Skin of body (tissue), 3 donors: ENCODE measurements at places on chromosomes 5 and 9. TPM values are rescaled to one million over a fixed set of nuclear protein-coding genes. Genes with fewer than 3 reads are reported as not detected.

GRCh38 chr5:167352801-167353200 is 938.6 kb upstream of the WWC1 start:
- no peak for DNase-seq

SLC34A1 gene
- not detected for total RNA-seq

NR5A1 gene
- not detected for total RNA-seq

- no peak for DNase-seq
Observed at GRCh38 chr9:116208417-116209232, 55.0 kb downstream of the PAPPA start.

PCDHB2 gene
- total RNA-seq, result 3.1 TPM

- peak; percentile 62 for DNase-seq
Observed at GRCh38 chr5:123756318-123756665, 244.3 kb downstream of the CSNK1G3 start.

SH3GL2 gene
- 0.20 TPM for total RNA-seq

TMEM215 gene
- 0.39 TPM for total RNA-seq

GRCh38 chr5:2220741-2221140 is 338.0 kb upstream of the IRX4 start:
- no peak for DNase-seq

- DNase-seq, result no peak
Observed at GRCh38 chr5:68688547-68688946, 405.3 kb upstream of the SLC30A5 start.

- DNase-seq, result no peak
Observed at GRCh38 chr9:36590231-36590630, 17.5 kb downstream of the MELK start.

WDR38 gene
- total RNA-seq, result not detected

DNA sequence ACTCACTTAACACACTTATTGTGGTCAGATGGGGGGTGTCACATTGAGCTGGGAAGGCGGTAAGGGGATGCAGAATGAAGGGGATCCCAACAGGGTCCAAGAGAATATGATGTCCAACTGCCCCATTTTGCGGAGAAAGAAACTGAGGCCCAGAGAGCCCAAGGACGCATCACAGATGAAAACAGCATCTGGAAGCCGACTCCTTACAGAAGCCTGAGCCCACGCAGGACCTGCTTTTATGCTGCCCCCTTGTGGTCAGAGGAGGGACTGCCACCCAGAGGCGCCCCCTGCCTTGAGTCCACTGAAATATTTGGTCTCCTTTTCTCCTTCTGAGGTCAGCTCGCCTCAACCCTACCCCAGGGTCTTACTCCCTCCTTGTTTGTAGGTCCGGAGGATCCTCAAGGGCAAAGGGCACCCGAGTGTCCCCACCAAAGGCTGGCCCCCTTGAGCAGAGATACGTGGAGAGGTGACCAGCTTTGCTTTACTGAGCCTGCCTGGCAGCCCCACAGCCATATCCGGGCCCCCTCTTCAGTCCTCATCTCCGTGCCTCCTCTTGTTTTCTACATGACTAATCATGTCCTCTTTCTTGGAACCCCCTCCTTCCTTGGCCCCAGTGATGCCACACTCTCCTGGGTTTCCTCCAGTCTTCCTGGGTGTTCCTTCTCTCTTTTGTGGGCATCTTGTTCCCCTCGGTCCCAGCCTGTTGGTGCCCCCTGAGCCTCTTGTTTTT is 30.0 kb upstream of the TTLL11 start:
- DNase-seq, result peak; percentile 16

DNA sequence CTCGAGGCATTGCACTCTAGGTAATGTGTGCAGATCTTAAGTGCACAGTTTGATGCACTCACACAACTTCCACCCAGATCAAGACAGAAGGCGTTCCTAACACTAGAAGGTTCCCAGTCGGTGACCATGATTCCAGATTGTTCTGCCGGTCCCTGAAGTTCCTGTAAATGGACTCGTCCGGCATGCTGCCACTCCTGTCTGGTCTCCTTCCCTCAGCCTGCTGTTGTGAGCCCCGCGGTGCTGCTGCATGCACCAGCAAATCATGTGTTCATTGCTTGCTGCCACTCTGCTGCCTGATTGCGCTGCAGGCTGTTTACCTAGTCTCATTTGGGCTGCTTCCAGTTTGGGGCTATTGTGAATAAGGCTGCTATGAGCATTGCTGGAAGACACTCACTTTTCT is 11.5 kb downstream of the STKLD1 start:
- no peak for DNase-seq

DNA sequence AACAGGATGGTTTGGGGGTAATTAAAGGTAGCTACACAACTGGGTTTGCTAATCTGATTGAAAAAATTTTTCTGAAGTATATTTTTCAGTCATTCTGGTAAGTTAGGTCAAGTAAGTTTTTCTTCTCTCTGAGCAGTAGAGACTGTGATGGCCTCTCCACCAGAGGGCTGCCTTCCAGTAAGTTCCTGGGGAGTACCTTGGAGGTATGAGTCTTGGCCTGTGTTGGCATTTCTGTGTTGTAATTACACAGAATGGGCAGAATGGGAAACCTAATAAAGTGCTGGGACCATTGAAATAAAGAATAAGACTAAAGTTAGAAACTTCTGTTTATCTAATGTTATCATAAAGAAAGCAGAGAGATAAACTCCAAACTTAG is 430.8 kb downstream of the ARHGEF28 start:
- no peak for DNase-seq

- no peak for DNase-seq
Observed at GRCh38 chr9:126708178-126708577, 94.5 kb downstream of the LMX1B start.

KIF24 gene
- 2.6 TPM for total RNA-seq

TEK gene
- total RNA-seq, result 10.4 TPM

DNA sequence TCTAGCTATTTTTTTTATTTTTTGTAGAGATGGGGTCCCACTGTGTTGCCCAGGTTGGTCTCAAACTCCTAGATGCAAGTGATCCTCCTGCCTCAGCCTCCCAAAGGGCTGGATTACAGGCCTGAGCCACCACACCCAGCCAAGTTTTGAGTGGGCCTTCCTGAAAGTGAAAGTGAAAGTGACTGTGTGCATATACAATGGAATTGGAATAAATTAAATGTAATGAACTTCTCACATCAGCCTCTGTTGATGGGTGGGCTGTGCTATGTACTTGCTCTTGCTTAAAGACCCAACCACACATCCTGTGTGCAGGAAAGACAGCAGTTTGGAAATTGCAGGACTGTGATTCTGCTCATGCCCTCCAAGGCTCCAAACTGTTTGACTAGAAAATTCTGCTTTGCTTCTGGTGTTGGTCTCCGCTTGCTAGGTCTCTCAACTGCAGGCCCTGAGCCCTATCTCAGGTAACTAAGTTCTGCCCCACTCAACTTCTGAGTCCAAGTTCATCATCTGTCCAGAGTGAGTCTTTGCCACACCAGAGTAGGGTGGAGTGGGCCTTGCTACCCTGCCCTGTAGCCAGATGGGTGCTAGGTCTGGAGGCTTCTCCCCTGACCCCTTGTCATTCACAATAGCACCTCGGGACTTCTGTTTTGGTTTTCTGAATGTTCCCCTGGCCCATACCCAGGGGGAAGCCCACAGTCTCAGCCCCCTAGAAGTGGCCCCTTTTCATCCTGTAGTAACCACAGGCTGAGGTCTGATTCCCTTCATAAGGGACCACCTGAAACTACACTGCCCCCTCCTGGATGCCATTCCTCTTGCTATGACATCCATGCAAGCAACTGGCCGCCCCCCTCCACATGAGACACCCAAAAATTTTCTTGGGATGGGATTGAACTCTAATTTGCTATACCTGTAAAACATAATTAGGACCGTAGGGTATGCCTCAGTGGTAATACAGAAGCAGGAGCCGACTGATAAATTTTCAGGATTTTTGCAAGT is 36.5 kb upstream of the RAD23B start:
- DNase-seq, result no peak

DNA sequence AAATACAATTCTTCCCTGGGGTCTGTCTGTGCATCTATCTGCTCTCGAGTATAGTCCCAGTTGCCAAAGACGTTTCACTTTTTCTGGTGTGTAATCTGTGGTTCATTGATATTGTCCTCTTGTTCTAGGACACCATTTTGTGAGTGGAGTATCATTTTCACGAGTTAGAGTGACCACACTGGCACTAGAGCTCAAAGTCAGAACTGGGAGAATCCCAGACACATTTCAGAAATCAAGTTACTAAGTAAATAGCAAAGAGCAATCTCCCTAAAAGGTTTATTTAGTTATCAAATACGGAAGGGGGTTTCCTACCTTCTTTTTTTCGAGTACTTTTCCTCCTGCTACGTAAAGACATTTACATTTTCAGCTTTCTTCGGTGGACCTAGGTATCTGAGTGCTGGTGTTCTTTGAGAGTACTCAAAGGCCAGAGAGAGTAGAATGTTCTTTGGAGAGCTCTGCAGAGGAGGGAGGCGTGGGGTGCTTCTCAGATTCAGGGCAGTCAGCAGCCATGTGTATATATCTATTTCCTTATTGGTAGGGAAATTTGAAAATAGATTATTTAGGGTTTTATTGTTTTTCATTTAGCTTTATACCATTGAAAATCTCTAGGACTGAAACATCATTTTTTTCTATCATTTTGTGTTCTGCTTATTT is 8.9 kb upstream of the HSPA9 start:
- no peak for DNase-seq

GRCh38 chr9:30075022-30075421 is 2309.4 kb upstream of the ACO1 start:
- no peak for DNase-seq

PCDHA1 gene
- not detected for total RNA-seq

GRCh38 chr9:10873999-10874398 is 261.2 kb upstream of the PTPRD start:
- no peak for DNase-seq

RLN1 gene
- total RNA-seq, result not detected

- DNase-seq, result no peak
Observed at GRCh38 chr5:395156-395920, 47.6 kb upstream of the EXOC3 start.

NMUR2 gene
- total RNA-seq, result 0.10 TPM

GRCh38 chr5:103408408-103408807 is 149.8 kb downstream of the MACIR start:
- no peak for DNase-seq

- no peak for DNase-seq
Observed at GRCh38 chr5:98041661-98042060, 731.8 kb upstream of the RGMB start.

PHYHD1 gene
- total RNA-seq, result 13.5 TPM

GRCh38 chr5:125607018-125607417 is 816.2 kb upstream of the GRAMD2B start:
- DNase-seq, result no peak

- DNase-seq, result no peak
Observed at GRCh38 chr9:70352802-70353201, 61.7 kb downstream of the KLF9 start.

PHF24 gene
- 0.49 TPM for total RNA-seq

OMD gene
- 16.0 TPM for total RNA-seq

ADAMTSL2 gene
- total RNA-seq, result 1.5 TPM

DNA sequence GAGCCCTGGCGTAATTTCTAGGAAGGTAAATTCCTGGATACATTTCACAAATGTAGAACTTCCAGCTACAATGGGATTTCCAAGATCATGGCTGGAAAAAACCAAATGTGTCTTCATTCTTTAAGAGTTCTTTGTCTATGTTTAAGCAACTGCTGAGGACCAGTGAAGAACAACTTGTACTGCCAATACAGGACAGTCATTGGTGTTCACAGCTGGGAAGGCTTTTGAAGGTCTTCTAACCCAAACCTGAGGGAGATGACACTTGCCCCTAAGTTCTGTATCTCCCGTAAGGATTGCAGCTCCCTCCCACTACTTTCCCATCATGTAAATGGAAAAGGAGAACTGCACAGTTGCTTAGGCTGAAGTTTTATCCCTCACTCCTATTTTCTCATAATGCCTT is 28.4 kb downstream of the TMEM167A start:
- DNase-seq, result no peak

DBN1 gene
- total RNA-seq, result 41.1 TPM

DNA sequence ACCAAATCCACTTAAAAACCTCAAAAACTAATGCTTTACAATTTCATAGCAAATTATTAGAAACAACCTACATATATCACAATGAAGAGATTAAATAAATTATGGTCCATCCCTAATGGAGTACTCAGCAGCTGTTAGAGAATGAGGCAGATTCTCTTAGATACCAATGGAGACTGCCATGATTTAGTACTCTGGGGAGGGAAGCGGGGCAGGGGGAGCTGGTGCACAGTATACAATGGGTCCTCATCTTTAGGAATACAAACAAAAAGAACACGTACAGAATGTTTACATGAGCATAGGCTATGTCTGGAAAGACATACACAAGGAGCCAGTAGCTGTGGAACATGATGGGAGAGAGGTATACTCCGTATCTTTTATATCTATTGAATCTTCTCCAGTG is 2.0 kb downstream of the LIFR start:
- DNase-seq, result no peak

DNA sequence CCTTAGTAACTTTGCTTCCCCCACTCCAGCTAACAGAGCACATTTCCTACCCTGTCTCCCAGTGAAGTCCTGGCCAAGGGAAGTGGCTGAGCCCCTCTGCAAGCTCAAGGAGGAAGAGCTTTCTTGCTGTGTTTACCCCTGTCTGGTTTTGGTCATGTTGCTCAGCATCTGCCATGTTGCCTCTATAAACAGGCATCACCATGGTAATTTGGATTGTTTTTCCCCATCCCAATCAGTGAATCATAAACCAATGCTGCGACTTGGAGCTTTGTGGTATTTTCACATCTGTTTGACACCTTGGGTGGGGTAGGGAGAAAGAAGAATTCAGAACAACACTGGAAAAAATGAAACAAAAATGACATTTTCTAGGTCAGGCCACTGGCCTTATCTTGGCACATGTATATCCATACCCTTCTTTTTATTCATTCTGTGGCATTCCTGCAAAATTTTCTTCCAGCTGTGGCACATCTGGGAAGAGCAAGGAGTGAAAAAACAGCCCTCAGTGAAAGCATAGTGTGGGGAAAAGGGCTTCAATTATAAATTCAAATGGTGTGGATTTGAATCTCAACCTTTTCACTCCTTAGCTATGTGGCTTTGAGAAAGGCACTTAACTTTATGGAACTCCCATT is 42.5 kb downstream of the SLIT3 start:
- peak; percentile 91 for DNase-seq

IRX1 gene
- total RNA-seq, result 14.4 TPM

GRCh38 chr5:14438195-14438606 is 143.4 kb upstream of the OTULINL start:
- DNase-seq, result no peak

- no peak for DNase-seq
Observed at GRCh38 chr9:116774421-116775180, 87.5 kb downstream of the TRIM32 start.

GRCh38 chr5:74251141-74252035 is 389.1 kb downstream of the ENC1 start:
- peak; percentile 97 for DNase-seq

NSG2 gene
- total RNA-seq, result 3.1 TPM

- DNase-seq, result no peak
Observed at GRCh38 chr9:82581935-82582334, 481.0 kb downstream of the RASEF start.
